HT-29 (cell line): ENCODE measurements at places on chromosomes 4 and X.

DNA sequence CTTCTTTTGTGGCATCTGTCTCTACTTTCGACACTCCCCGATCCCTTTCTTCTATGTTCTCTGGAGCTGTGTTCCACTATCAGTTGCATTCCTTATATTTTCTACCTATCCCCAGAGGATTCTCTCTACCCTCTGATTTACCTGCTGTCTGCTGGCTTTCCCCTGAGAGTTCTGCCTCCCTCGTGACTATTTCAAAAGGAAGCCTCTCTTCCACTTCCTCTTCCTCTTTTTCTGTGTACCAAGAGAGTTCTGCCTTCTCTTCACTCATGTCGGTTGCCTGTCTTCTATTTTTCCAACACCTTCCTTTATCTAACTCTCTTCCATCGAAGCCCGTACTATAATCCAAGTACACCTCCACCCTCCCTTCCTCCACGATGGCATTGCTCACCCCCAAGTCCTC lies 631.7 kb downstream of the SMARCA1 start:
- DNase-seq, result no peak

DNA sequence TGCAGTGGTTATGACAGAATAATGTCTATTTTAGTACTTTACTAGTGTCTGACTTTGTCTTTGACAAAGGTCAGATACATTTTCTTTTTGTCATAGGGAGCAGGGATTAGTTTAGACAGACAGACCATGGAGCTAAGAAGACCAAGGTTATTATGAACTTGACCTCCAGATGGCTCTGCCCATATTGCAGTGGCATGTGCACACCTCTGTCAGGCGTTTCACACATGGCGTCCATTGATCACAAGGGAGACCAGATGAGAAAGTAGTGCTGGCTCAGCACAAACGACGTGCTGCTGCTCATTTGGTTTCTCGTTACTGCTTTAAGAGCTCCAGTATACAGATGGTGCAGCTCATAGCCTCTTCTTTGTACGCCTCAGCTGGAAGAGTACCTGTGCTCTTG lies 56.3 kb upstream of the HPSE start:
- DNase-seq, result no peak

GRCh38 chr4:143346206-143346605 lies 9.5 kb downstream of the GAB1 start:
- DNase-seq, result peak; percentile 87

DNA sequence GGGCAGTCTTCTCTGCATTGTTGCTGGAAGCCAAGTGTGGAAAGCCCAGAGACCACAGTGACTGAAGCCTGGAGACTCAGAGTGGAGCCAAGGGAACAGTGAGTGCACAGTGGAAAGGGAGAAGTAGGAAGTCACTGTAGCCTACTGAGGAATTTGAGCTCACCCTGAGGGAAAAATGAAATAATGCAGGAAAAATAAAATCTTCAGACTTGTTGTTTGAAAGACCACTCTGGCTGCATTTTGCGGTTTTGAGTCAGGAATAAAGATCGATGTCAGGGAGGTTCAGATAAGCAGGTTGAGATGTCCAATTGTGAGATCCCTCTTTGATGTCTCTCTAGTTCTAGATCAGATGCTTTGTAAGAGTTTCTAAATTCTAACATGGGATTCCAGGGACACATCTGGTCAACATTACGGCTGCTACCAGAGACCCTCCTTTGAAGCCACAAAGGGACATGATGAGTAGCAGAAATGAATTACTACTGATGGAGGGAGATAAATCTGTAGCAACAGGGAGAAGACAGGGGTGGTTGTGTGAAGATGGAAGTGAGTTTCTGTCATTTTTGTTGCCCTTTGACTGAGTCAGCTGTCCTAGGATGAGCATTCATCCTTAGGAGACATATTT lies 8.4 kb downstream of the ADH4 start:
- no peak for DNase-seq

GRCh38 chr4:78584863-78585547 lies 33.4 kb downstream of the ANXA3 start:
- DNase-seq, result no peak

DNA sequence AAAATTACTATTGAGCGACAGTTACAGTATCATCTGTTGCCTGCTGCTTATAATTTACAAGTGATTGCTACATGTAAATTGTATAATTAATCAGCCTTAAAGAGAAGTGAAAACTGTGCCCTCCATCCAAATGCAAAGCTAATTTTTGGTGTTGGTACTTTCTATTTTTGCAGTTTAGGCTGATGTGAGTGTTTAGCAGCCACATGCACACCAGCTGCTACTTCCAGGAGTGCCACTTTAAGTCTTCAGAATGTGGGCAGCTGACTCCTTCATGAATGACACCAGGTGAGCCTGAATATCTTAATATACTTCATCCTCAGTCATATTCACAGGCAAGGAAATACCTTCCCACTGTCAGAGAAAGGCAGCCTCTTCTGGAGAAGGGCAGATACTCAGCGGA lies 149.8 kb upstream of the RASGEF1B start:
- no peak for DNase-seq

DNA sequence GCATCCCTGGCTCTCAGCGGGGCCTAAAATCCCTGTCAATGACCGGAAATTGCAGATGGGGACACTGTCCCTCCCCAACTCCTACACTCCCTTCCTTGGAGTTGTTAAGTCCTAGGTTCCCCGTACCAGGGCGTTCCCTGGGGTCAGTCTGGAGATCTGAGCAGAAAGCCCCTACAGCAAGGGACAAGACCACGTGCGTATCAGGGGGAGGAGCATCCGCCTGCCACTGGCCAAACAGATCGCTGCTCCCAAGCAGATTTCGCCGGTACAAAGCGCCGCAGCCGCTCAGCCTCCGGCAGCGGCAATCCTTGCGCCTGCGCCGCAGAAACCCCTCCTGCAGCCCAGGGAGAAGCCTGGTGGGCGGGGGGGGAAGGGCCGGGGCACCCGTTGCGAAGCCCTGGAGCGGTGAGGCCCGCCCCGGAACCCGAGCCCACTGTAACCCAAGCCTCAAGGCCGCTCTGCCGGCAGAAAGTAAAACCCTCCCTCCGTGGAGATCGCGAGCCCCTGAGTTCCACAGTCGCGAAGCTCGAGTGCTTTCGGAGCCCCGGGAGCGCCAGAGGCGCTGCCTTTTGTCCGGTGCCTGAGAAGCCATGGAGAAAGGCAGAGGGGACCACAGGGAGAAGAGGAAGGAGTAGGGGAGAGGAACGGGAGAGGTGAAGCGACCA lies 2.7 kb downstream of the CRMP1 start:
- no peak for DNase-seq

DNA sequence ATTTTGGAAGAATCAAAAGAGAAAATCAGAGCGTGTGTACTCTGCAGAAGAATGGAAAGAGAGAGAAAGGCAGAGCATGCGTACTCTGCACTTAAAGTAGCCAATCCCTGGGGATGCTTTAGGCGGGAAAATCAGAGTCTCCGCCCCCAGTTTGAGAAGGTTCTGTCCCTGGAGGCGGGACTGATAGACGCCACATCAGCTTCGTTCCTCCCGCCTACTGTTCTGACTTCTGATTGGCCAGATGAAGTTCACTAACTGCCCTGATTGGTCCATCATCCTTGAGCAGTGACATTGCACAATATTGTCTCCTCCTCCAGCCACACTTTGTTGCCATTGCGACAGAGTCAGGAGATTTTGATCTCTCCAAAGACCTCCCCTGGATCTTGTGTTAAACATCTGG lies 23.8 kb downstream of the SSX1 start:
- DNase-seq, result peak; percentile 28

DNA sequence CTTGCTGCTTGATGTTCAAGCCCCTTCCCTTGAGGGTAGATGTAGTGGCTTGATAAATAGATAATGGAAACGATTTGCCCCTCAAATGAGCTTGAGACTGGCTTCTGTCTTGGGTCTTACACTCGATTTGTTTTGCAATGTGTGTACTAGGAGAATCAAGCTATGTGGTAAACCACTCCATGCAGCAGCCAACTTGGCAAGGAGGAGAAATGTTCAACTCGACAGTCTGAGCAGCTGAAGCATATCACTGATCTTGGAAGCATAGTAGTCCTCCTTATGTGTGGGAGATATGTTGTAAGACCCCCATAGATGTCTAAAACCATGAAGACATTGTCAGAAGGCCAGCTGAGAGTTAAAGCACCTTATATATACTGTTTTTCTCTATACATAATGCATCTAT lies 125.3 kb downstream of the CCNG2 start:
- DNase-seq, result no peak

GRCh38 chr4:138616775-138617174 lies 374.6 kb upstream of the SLC7A11 start:
- no peak for DNase-seq

DNA sequence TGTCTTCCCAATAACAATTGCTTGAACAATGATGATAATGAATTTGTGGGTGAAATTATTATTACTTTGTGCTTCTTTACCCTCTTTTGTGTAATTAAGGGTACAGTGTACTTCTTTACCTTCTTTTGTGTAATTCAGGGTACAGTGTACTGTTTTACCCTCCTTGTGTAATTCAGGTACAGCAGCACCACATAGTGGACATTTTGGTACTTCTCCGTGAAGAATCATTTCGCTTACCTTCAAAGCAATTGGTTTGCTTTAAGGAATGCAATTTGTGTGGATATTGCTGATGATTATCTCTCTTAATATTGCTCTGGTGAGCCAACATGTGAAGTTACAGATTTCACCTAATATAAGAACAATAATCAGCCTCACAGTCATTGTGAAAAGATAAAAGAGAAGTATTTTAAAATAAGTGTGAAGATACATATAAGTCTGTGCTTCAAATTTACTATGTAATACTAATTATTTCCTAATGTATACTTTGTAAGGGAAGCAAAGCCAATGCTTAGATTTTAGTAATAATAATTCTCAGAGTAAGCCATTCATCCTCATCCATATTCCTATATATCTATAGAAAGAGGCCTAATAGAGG lies 27.2 kb upstream of the SEC24B start:
- peak; percentile 68 for DNase-seq

DNA sequence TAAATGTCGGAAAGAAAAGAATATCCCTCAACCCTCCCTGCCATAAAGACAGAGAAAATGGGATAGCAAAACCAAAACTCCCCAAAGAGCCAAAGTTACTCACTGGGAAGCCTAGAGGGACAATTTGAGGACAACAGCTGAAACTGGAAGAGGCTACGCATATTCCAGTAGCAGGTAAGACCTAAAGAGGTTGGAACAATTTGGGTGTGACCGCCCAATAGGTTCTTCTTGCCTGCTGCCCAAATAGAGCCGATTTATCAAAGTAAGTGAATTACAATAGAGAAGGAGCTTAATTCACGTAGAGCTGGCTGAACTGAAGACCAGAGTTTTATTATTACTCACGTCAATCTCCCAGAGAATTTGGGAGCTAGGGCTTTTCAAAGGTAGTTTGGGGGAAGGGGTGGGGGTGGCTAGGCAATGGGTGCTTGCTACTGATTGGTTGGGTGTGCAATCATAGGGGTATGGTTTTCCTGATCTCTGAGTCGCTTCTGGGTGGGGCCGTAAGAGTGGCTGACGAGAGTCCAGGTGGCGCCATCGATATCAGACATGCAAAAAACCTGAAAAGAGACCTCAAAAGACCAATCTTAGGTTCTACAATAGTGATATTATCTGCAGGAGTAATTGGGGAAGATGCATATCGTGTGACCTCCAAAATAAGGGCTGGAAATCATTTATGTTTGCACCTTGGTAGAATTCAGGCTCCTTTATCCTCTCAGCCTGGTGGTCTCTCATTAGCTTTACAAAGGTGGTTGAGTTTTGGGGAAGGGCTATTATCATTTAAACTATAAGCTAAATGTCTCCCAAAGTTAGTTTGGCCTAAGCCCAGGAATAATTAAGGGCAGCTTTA lies 39.0 kb upstream of the SLC7A3 start:
- no peak for DNase-seq

DNA sequence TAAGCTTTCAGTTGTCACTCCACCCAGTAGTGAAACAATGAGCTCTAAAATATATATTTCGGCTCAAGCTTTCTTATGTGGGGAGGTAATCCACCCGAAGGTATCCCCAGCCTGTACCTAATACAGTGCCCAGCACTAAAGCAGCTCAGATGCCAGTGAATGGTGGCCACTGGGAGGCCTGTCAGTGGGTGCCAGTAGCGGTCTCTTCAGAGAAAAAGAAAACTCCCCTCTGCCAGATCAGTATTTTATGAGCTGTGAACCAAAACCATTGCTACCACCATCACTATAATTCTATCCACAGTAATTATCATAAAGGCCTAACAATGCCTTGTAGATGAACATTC lies 835 bp upstream of the NFKB1 start:
- DNase-seq, result no peak

DNA sequence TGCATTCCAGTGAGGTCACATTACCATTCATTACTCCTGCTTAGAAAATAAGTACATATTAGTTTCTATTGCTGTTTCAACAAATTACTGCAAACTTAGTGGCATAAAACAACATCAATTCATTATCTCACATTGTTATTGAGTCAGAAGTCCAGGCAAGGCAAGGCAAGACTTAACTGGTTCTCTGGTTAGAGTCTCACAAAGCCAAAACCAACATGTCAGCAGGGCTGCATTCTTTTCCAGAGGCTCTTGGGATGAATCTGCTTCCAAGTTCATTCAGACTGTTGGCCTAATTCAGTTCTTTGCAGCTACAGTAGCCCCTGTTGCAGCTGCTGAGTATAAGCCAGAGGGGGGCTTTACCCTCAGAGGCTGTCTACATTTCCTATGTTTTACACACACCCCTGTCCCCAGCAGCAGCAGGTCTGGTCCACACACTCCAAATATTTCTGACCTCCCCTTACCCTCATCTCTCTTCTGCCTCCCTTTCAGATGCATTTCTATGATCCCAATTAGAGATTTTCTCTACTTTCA lies 892.1 kb upstream of the EPHA5 start:
- DNase-seq, result no peak

GRCh38 chr4:141807103-141807891 lies 170.9 kb downstream of the IL15 start:
- DNase-seq, result no peak

- DNase-seq, result peak; percentile 21
Observed at GRCh38 chrX:151153086-151153485, 23.3 kb upstream of the GPR50 start.

DNA sequence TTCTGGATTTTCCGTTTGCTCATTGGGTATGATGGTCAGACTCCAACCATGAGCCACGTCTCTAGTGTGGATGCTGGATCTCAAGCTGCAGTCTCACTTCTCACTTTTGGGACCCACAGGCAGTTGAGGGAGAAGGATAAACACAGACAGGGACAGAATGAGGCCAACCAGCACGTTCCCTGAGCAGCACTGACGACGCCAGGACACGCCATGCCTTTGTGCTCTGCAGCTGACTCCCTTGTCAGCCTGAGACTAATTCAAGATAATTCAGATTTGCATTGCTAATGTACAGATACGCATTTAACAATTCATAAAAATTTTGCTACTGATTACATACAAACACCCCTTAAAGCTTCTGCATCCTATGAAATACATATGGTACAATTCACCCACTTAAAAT lies 106.5 kb downstream of the FAM193A start:
- DNase-seq, result no peak
